Effector CD4-positive, alpha-beta T cell (primary cell): ENCODE measurements at places on chromosomes 12 and 14.

DNA sequence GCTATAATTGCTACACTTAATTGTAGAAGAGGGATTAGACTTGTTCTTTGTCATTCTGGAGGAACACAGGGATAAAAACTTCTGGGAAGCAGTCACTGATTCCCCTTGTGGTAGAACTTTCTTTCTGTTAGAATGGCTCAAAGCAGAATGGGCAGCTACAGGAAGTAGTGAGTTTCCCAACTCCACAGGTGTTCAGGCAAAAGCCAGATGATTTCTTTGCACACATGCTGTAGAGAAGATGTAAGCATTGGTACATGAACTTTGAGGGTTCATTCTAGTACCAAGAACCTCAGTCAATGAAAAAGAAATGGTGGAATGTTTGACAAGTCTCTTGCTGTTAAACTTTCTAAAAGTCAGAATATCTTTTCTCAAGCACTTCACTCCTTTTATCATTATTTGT, 4.3 kb downstream of the NDUFA9 start:
- no peak for DNase-seq

DNA sequence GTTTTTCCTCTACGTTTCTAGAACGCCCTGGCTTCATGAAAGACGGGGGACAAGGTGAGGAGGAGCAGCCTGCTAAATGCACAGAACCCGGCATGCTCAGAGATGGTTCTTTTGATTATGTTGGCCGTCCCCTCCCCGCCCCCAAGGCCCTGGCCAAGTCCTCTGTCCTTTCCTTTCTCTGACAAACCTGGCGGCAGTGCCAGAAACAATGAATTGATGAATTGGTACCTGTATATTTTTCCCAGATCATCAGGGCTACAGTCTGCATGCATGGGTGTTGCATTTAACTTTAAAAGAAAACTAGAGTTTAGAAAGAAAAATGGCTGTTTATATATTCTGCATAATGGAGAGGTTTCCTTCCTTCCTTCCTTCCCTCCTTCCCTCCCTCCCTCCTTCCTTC, 29.0 kb downstream of the GPRC5D start:
- DNase-seq, result no peak

GRCh38 chr14:87896393-87897380, 96.3 kb downstream of the GALC start:
- no peak for DNase-seq

GRCh38 chr12:100954118-100954517, 159.5 kb downstream of the ANO4 start:
- no peak for DNase-seq

GRCh38 chr14:21543963-21544362, 17.8 kb upstream of the SALL2 start:
- DNase-seq, result no peak

- DNase-seq, result no peak
Measured at GRCh38 chr12:125185311-125185739, 120.1 kb downstream of the AACS start.

- no peak for DNase-seq
Measured at GRCh38 chr12:6450869-6451347, 934 bp upstream of the TAPBPL start.

- no peak for DNase-seq
Measured at GRCh38 chr12:2453761-2454090, 341.0 kb upstream of the FKBP4 start.

DNA sequence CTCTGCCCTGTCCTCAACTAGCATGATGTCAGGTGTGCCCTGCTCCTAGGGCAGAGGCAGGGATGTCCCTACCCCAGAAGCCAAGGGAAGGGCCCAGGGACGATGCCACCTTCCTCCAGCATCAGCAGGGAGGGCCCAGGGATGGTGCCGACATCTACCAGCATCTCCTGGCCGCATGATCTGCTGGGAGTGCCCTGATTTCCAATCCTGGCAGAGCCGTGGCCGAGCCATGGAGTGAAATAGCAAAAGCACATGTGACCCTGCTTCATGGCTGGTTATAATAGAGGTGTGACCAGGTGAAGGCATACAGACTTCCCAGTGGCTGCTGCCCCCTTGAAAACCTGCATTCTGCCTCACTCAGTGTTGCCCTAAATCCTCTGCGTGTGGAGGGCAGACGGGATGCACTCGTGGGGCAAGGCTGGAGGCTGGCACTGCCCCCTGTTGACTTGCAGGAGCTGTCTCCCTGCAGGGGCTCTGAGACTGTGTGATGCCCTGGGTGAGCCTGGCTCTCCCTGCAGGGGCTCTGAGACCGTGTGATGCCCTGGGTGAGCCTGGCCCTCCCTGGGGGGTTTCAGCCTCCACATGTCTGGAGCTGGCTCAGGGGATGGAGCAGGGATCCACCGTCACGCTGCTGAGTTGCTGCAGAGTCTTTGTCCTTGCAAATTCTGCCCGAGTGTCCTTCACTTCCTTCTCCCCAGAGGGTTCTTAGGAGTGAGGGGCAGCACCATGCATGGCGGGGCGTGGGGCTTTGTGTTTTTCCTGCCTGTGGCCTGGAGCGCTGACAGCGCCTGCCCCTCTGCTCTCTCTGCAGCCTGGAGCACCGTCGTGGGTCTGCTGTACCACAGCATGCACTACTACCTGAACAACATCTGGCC, 51.7 kb downstream of the ADGRD1 start:
- no peak for DNase-seq

DNA sequence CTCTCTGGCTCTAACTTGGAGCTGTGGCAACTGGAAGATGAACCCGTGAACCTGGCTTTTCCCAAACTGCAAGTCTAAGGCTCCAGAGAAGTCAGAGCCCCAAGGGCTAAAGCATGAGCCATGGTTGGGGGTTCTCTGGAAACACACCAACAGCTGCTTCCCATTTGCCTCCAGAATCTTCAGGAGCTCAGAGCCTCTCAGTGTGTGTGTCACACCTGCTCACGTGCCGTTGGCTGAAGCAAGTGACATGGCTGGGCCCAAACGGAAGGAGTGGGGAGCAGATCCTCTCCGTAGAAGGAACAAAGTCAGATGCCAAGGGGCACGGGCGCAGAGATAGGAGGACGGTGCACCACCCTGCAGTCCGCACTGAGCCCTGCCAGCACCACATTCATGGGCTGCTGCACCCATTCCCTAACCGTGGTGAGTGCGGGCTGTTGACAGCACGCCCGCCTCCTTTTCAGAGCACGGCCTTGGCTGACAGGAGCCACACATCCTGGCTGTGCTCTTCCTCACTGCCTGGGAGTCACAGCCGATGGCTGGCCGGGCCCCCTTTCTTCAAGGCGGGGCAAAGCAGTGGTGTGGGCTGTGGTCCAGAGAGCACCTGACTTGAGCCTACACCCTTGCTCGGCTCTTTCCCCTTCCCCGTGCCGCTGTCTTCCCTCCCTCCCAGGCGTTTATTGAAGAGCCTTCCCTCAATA, 16.6 kb upstream of the TRAF3 start:
- no peak for DNase-seq
